ENCODE measurements at places on chromosomes 7 and 10. TPM values are rescaled to one million over a fixed set of nuclear protein-coding genes. Genes with fewer than 3 reads are reported as not detected.

LIPM gene
- not detected for total RNA-seq

PLPP4 gene
- 13.0 TPM for total RNA-seq

NUTM2E gene
- 0.63 TPM for total RNA-seq

CLCN1 gene
- total RNA-seq, result not detected

GTF2IRD1 gene
- 63.6 TPM for total RNA-seq

UPK3B gene
- total RNA-seq, result 1.2 TPM

All from endodermal cell (in vitro differentiated cells).